ENCODE measurements at places on chromosomes 16 and 17.

DNA sequence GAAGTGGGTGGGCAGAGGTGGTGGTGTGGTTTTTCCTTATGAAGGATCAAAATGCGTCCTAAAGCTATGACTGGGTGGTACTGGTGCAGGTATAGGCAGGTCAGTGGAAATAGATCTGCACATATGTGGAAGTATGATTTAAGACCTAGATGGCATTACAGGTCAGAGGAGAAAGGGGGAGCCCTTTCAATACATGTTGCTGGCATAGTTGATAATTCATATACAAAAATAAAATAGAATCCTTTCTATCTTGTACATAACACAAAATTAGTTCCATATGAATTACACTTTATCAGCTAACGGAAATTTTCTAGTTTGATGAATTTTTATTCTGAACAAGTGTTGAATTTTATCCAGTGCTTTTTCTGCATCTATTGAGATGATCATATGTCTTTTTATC, 20.8 kb upstream of the PIK3R5 start:
- no peak for DNase-seq

DNA sequence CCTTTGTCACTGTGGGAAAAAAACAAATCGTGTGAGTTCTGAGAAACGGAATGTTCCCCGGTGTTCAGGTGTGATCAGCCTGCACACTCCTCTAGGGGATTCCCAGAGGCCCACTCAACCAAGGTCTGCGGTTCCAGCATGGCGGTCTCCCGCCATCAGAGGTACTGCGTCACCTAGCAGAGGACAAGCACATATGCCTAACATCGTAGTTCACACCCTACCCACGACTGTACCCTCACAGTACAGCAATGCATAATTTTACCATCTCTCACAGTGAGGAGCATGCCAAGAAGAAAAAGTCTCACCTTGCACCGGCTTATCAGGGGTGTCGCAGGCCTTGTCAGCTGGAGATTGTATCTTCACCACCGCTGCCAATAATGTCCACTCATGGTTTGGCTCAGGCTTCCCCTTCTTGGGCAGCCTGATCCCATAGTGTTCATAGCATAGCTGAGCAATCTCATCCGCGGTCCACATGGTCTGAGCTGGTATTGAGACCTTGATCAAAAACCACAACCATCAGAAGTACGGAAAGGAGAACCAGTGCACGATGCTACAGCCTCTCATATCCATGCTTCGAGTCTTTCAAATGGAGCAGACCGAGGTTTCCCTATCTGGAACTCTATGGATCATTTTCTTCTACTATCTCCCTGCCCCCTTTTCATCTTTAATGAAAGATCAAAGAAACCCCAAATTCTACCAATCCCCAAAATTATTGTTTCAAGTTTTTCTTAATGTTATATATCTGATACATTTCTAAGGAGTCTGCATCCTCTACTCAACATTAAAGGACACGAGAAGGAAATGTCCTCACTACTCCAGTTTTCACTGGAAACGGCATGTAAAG, 2.5 kb downstream of the ADAT1 start:
- no peak for DNase-seq

DNA sequence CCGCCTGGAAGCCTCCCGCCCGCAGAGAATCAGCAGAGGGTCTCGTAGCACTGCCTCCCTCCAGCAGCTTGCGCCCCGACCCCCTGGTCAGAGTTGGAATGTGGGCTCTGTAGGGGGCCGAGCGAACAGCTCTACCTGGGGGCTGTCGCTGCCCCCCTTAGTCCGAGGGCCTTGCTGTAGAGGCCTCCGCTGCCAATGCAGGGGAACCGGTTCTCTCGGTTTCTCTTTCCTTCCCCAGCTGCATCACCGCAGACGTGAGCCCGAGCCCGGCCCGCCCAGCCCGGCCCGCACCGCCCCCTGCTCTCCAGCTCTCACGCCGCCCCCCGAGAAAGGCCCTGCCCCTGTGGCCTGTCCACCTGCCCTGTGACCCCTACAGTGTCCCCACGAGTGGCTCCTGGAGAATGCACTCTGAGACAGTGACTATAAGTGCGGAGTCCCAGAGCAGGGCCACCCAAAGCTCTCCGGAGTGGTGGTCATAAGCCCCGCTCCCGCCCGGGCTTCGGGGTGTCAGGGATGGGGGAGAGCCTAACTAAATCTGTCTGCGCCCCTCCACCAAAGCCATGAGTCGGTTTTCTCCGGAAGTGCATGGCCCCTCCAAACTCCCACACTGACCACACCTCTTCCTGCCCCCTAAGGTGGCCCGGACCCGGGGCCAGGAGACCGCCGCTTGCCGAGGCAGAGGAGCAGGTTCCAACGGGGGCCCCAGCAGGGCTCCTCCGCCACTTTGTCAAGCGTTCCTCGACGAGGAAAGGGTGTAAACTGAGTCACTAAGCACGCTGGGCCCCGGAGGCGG, 1.7 kb downstream of the ARHGAP27 start:
- DNase-seq: peak; percentile 84

DNA sequence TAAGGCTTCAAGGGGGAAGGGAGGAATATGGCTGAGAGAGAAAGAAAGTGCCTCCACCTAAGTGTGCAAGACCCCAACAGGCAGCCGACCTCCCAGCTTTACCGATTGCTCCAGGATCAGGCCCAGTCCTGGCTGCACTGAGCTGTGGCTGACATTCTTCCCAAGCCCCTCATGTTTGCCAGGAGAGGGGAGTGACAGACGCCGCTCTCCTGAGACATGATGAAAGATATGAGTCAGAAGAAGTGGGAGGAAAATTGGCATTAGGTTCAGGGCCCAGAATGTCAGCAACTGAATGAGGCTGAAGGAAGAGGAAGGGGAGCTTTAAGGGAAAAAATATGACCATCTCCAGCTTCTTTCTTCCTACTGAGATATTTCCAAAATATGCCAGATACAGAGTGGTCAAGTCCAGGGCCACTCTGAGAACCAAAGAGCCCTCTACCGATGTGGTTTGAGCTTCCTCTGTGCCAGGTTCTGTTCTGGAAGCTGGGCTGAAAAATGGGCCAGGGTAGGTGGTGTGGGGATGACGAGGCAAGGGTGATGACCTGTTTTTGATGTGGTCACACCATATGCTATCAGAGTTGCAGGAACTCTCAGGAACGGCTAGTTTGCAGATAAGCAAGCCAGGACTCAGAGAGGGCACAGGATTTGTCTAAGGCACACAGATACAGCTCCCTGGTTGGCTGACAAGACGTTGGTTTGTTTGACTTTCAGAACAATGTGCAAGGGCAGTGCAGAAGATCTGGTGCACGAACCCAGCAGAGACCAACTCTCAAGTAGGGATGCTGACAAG, 176.7 kb downstream of the SOX9 start:
- no peak for DNase-seq

GRCh38 chr16:89200850-89201411, 594 bp upstream of the SLC22A31 start:
- no peak for DNase-seq

- DNase-seq: no peak
Measured at GRCh38 chr17:79088247-79088996, 13.8 kb downstream of the ENGASE start.

GRCh38 chr16:88882358-88883030, 16.0 kb upstream of the PABPN1L start:
- DNase-seq: peak; percentile 68
